ENCODE measurements at places on chromosomes 6 and 20.

- no peak for DNase-seq
Observed at GRCh38 chr6:42251500-42251899, 33.8 kb upstream of the MRPS10 start.

DNA sequence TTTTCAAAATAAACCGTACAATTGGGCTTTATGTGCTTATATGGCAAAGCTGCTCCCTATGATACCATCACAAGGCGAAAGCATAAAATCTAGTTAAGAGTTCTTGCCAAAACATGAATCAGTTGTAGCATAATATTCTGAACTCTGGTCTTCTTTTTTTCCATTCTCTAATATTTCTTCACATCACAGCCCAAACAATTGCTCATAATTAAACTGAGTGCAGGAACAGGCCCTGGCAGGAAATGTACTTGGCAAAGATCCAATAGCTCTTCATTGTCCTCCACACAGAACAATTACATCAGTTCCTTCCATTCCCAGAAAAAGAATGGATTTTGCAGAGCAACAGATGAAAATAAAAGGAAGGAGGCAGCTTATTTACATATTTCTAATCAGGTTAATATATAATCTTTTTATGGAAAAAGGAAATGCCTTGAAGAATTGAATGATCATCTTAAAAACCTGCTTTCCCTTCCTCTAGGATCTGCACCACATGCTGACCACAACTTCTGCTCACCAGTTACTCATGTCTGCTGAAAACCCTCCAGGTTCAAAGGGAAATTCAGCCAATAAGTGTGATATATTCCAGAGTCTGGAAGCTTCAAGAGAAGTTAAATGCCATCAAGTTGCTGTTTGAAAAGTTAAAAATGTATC lies 123.3 kb upstream of the COL21A1 start:
- peak; percentile 86 for DNase-seq

DNA sequence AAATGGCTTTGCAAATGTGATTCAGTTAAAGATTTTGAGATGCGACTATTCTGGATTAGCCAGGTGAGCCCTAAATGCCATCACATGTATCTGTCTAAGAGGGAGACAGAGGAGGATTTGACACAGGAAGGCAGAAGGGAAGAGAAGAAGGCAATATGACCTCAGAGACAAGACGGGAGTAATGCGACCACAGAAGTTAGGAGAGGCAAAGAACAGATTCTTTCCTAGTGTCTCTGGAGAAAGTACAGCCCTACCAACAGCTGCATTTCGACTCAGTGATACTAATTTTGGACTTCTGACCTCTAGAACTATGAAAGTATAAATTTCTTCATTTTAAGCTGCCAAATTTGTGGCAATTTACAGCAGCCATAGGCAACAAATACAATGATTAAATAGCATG lies 24.2 kb upstream of the TPD52L1 start:
- no peak for DNase-seq

- DNase-seq, result peak; percentile 15
Observed at GRCh38 chr6:141682391-141682790, 450.3 kb upstream of the GJE1 start.

DNA sequence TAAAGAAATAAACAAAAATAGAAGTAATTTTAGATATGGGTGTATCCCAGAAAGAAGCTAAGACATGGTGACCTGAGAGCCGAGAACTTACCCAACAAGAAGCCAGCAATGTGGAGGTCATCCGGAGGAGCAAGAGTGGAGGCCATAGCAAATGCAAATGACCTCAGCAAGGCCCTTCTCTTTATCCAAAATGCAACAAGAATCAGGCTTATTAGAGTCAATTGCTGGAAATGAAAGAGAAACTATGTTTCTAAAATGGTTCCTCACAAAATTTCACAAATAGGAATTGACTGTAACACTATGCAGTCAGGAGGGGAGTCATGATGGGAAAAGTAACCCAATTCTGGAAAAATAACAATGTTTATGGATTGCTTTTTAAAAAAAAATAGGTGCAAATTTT lies 90.4 kb downstream of the TNFAIP3 start:
- no peak for DNase-seq

GRCh38 chr20:10602221-10602871 lies 71.5 kb downstream of the JAG1 start:
- no peak for DNase-seq

DNA sequence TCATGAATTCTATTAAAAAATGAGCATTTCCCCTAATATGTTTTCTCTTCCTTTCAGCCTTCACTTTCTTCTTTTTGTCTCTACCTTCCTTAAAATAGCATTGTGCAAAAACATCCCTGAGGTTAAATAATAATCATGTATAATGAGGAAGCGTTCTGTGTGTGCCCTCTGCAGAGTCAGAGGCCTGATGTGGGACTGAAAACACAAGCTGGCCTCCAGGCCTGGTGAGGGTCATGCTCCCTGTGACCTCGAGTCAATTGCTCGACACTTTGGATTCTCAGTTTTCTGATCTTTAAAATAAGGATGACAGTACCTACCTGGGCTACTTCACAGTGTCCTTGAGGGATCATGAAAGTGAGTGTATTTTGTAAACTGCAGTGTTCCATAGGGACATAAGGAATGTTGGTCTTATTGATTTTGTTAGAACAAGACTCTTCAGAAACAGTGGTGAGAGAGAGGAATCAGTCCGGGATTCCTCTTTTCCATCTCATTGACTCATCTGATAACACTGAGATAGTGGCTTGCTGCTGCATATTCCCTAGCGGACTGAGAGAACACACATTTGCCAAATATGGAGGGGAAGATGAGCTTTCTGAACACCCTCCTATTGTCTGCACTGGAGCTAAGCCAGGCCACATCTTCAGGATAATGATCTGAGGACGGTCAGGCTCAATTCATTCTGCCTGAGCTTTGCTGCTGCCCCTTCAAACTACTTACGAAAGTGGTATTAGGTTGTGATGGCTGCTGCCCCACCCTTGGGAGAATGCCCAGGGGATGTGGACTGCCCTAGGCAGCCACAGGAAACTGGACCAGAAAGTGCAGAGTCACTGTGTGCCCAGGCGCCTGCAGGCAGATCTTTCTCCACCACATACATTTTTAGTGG lies 39.6 kb upstream of the PDE7B start:
- DNase-seq, result peak; percentile 87

Measured in EL (cell line).